ENCODE measurements at places on chromosomes 12 and 14. TPM values are rescaled to one million over a fixed set of nuclear protein-coding genes. Genes with fewer than 3 reads are reported as not detected.

Gene KIF5A
- total RNA-seq, result 2.1 TPM

Gene PRICKLE1
- 1.1 TPM for total RNA-seq

Gene HSP90B1
- 324 TPM for total RNA-seq

Gene DIO2
- total RNA-seq, result not detected

Gene KIF26A
- total RNA-seq, result 1.1 TPM

Gene RNASE3
- not detected for total RNA-seq

Gene ANKRD33
- total RNA-seq, result not detected

Gene ATL1
- 2.2 TPM for total RNA-seq

DNA sequence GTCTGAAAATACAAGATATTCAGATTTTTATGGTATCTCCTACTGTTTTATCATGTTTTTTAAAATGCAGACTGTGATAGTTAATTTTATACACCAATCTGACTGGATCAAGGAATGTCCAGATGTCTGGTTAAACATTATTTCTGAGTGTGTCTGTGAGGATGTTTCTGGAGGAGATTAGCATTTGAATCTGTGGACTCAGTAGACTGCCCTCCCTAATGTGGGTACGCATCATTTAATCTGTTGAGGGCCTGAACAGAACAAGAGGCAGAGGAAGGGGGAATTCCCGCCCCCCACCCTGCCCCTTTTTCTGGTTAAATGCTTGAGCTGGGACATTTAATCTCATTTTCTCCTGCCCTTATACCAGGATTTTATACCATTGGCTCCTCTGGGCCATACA lies 72.1 kb downstream of the AVPR1A start:
- DNase-seq, result no peak
- H3K4me3 ChIP-seq, result no peak overlapping the region
- no peaks in the 10 kb centered on the region for H3K36me3 ChIP-seq
- H3K27me3 ChIP-seq, result no peaks in the 10 kb centered on the region

DNA sequence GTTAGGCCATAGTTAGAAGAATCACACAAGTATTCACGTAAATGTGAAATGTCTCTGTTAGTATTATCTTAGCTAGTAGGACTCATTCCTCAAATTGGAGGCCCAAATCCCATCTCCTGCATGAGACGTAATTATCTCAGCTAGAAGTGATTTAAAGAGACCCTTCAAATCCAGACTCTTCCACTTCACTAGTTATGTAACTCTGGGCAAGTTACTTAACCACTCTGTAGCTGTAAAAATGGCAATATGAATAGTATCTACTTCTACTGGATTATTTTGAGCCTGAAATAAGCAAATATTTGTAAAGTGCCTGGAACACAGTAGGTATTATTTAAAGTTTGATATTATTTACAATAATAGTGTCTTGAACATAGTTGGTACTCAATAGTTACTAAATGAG lies 28.4 kb upstream of the CDKL1 start:
- H3K36me3 ChIP-seq, result peaks cover 15% of the 10 kb centered on the region
- no peak overlapping the region for H3K27ac ChIP-seq
- DNase-seq, result no peak
- no peak overlapping the region for H3K4me3 ChIP-seq
- H3K27me3 ChIP-seq, result no peaks in the 10 kb centered on the region
- H3K4me1 ChIP-seq, result no peaks in the 10 kb centered on the region

- no peaks in the 10 kb centered on the region for H3K36me3 ChIP-seq
Observed at GRCh38 chr14:64951724-64952123, 9.2 kb upstream of the GPX2 start.

GRCh38 chr14:53458368-53458814 lies 305.3 kb upstream of the DDHD1 start:
- no peak overlapping the region for H3K4me3 ChIP-seq
- no peak for DNase-seq
- no peaks in the 10 kb centered on the region for H3K27me3 ChIP-seq
- H3K27ac ChIP-seq, result no peak overlapping the region
- H3K36me3 ChIP-seq, result no peaks in the 10 kb centered on the region

- H3K27ac ChIP-seq, result no peak overlapping the region
- no peaks in the 10 kb centered on the region for H3K4me1 ChIP-seq
- no peak overlapping the region for H3K4me3 ChIP-seq
- H3K27me3 ChIP-seq, result peaks cover 2% of the 10 kb centered on the region
Observed at GRCh38 chr14:34157651-34158050, 206.8 kb upstream of the EGLN3 start.

DNA sequence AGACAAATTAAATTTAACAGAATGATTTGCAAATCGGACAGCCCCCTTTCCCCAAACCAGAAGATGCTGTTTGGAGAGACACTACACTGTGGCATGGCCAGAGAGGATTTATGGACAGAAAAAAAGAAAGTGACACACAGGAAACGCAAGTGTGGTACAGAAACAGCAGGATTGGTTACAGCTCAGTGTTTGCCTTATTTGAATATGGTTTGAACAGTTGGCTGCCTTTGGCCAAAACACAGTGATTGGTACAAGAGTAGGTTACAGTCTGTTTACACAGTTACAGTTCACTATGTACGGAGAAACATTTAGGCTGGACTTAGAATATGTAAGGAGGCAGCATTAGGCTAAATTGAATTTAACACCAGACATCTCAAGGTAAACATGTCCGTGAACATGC lies 335.3 kb downstream of the NPAS3 start:
- no peak for DNase-seq
- no peak overlapping the region for H3K27ac ChIP-seq
- no peaks in the 10 kb centered on the region for H3K27me3 ChIP-seq
- no peaks in the 10 kb centered on the region for H3K36me3 ChIP-seq
- H3K4me1 ChIP-seq, result no peaks in the 10 kb centered on the region

DNA sequence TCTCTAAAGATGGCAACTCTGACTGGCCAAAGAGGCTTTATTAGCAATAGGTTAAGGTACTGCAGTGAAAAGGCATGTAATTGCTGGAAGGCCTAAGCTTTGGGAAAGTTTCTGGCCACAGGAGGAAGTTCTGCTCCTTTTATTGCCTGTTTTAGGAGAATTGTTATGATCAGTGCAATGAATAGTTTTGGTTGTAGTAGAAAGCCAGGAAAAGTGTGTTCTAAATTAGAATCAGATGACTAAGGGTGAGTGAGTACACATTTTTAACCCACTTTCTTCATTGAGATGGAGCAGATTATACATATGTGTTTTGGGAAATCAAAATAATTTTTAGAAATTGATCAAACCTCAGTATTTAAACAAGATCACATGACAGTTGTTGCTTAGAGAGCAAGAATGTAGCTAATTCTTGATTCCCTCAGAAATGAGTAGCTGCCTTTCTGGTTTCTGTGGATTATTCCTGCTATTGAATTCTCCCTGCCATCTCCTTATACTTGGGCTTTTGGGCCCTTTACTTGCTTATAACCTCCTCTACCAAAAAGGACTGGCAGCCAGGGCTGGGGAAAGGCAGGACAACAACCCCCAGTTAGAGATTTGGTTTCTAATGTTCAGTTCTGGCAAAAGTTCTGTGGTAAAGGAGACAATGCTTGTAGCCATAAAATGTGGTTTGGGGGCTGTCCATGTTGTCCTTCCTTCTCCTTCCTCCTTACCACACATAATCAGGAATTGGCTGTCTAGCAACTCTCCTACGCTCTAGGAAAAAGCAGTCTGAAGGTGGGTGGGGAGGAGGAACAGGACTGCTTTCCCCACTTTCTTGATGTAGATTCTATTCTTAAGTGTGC lies 217.1 kb downstream of the SLC38A4 start:
- no peaks in the 10 kb centered on the region for H3K27me3 ChIP-seq
- peaks cover 25% of the 10 kb centered on the region for H3K4me1 ChIP-seq

- H3K27ac ChIP-seq, result no peak overlapping the region
- H3K36me3 ChIP-seq, result no peaks in the 10 kb centered on the region
- no peak for DNase-seq
Observed at GRCh38 chr14:99350751-99351150, 78.8 kb upstream of the BCL11B start.

- peaks cover 9% of the 10 kb centered on the region for H3K36me3 ChIP-seq
- no peak overlapping the region for H3K27ac ChIP-seq
- no peak for DNase-seq
- no peak overlapping the region for H3K4me3 ChIP-seq
- H3K4me1 ChIP-seq, result peaks cover 31% of the 10 kb centered on the region
- peaks cover 94% of the 10 kb centered on the region for H3K27me3 ChIP-seq
Observed at GRCh38 chr12:102961466-102961855, 4.0 kb downstream of the ASCL1 start.

DNA sequence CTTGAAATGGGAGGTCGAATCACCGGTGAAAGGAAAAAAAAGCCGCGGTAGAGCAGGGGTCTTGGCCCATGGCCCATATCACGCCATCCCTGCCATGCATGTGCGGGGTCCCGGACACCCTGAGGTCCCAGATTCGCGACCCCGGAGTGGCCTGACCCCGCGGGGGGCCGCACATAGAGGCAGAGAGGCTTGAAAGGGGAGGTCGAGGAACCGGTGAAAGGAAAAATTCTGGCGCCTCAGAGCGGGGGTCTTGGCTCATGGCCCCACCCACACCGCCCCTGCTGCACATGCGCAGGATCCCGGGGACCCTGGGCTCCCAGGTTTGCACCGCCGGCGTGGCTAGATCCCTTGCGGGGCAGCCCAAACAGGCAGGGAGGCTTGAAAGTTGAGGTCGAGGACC lies 319.8 kb downstream of the ALG10 start:
- H3K36me3 ChIP-seq, result no peaks in the 10 kb centered on the region
- H3K27me3 ChIP-seq, result no peaks in the 10 kb centered on the region
- no peak for DNase-seq
- no peak overlapping the region for H3K27ac ChIP-seq

DNA sequence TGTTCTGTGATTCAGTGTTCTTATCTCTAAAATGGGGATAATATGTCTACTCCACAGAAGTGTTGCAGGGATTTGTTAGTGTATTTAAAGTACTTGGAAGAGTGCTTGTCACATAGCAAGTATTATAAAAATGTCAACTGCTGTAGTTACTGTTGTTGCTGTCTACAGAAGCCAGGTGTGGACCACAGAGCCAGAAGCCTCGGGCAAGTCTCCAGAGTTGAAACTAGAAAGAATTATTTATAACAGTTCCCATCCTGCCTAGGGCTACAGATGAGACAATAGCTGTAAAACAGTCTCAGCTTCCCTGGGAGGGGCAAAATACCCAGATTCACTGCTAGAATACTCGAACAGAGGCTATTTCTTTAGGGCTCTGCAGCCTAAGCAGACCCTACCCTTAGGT lies 55.4 kb upstream of the FUT8 start:
- peaks cover 56% of the 10 kb centered on the region for H3K36me3 ChIP-seq
- H3K4me3 ChIP-seq, result no peak overlapping the region
- H3K27ac ChIP-seq, result peak overlapping the region; percentile 80
- H3K27me3 ChIP-seq, result no peaks in the 10 kb centered on the region

Measured in activated CD8-positive, alpha-beta memory T cell treated with anti-CD3 and anti-CD28 coated beads, Interleukin-2, amount 10 ng/mL, durations not matched to agents 7 days and 5 days (primary cell).